ENCODE measurements at places on chromosomes 7 and 10.

DNA sequence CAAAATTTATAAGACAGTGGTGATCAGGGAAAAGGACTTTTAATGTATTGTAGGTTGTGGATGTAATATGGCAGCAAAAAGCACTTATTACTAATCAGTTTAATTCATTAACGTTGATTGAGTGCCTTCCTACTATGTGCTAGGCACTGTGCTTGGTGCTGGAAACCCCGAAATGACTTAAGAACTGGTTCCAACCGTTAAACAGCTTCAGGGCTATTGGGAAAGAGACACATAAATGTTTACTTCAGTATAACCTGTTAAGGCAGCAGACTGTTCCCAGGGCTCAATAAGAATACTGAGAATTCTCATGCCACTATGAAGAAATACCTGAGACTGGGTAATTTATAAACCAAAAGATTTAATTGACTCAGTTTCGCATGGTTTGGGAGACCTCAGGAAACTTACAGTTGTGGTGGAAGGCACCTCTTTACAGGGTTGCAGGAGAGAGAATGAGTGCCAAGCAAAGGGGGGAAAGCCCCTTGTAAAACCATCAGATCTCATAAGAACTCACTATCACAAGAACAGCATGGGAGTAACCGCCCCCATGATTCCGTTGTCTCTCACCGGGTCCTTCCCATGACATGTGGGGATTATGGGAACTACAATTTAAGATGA, 1.1 kb upstream of the SLC25A13 start:
- no peak for DNase-seq

DNA sequence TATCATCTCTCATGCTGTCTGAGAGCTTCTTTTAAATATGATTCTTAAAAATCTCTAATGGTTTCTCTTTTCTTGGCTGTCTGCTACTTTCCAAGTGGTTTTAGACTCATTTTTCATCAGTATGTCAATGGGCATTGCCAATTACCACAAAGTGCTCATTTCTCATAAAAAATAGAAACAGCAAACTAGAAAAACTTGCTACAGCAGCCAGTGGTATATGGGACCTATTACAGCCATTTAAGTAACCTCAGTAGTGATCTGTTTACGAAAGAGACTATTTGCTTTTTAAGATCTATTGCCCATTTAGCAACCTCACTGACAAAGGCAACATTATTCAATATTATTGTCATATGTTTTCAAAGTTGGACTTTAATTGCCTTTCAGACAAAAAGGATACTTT, 207.1 kb upstream of the RHOBTB1 start:
- DNase-seq, result no peak

DNA sequence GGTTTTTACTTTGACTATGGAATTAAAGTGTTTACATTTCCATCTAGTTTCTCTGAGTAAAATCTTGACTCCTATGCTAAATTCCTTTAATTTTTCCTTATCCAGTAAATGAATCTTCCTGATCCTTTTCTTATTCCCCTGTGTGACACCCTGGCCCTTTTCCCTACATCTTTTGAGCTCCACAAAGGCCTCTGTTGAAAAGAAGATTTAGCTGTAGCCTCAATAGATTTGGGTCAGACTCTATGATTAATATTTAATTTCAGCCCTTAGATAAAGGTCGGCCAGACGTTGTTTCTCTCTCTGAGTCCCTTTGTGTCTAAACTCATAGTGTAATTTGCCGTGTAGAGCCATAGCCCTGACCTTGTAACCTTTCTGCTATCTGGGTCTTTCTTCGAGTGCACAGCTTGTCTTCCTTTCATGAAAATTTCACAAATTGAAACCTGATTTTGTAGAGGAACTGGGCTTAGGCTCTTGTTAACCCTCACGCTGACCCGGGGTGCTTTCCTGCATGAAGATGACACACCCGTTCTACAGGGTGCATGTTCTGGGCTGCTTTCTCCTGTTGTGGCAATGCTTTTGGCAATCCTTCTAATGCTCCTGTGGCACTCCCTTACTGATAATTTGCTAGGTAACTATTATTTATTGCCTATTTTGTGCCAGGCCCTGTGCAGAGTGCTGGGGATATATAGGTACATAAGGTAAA, 21.2 kb downstream of the LSMEM1 start:
- no peak for DNase-seq

DNA sequence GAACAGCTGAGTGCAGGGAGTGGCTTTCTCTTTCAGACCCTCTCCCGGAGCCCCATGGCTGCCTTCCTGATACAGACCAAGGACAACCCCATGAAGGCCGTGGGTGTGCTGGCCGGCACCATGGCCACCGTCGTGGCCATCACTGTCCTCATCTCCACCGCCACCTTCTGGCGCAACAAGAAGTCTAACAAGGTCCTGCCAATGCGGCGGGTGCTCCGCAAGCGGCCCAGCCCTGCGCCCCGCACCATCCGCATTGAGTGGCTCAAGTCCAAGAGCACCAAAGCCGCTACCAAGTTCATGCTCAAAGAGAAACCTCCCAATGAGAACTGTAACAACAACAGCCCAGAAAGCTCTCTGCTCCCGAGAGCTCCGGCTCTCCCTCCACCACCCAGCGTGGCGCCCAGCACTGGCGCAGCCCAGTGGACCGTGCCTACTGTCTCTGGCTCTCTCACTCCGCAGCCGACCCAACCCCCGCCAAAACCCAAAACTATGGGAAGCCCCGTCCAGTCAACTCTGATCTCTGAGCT, 11.2 kb downstream of the LRIT2 start:
- no peak for DNase-seq

DNA sequence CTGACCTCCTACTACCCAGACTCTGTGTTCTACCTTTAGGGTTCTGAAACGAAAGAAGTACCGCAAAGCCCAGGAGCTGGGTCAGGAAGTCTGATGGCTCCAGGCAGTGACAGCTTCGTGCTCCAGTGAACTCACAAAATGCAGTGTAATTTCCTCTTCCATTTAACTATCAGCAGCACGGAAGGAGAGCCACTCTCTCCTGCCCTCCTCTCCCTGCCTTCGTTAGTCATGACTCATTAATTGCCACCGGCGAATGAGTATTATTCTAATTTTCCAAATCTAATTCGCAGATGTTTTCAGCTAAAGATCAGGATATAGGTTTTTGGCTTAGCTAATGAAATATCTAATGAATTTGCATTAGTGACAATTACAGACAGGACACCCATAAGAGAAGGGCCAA, 1262.0 kb downstream of the TYW1 start:
- DNase-seq, result no peak

DNA sequence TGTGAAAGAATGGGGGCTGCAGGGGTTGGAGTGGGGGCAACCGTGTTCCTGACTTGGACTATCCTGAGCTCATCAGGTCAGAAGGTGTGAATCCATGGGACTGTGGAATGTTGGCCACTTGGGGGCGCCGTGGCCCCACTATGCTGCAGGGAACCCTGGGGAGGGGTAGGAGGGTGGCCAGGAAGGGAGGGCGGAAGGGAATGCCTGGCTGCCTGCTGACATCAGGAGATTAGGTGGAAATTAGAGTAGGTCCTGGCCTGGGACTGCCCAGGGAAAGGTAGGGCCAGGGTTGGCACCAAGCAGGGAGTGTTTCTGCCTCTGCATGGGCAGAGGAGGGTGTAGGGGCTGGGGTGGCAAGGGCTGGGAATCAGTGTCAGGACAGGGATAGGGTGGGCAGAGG, 65.8 kb upstream of the PRSS58 start:
- peak; percentile 33 for DNase-seq

DNA sequence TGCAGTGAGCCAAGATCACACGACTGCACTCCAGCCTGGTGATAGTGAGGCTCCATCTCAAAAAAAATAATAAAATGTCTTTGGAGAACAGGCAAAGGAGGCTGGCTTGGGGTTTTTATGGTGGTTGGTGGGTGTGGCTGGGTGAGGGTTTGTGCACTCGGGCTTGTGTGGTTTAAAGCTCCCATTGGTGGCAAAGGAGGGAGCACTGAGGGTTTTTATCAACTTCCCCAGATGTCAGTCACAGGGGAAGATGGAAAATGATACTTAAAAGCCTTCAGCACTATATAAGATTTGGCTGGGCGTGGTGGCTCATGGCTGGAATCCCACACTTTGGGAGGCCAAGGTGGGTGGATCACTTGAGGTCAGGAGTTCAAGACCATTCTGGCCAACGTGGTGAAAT, 16.3 kb upstream of the RNF216 start:
- DNase-seq, result no peak

DNA sequence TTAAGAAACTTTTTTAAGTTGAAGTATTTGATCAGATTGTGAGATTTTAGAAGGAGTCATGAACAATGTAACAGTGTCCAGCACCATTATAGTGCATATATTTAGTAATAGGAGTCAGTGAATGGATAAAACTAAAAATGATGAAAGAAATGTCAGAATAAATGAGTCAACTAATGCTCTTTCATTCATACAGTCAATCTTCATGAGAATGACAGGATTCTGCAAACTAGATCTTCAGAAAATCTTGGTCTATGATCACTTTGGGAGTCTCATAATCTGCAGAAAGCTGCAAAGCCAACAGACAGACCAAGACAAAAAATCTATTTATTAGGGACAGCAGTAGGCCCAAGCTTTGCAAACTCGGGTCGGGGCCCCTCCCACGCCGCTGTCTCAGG, 710 bp downstream of the RNLS start:
- no peak for DNase-seq

DNA sequence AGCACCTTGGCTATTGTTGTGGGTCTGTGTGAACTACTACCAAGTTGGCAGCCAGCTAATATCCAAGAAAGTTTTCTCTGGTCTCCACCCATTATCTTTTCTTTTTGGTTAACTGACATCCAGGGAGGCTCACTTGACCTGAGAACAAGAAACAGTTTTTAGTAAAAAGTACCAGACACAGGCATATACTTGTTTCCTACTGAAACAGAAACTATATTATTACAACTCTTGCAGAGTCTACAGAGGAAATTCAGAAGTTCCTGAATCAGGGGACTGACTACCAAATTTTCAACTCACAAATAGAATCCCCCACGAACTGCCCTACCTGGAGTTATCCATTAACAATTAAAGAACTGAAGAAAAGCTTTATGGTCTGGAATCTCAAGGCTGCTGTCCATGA, 168.9 kb downstream of the KCND2 start:
- no peak for DNase-seq

- no peak for DNase-seq
Measured at GRCh38 chr10:127720142-127720541, 16.8 kb upstream of the FOXI2 start.

- peak; percentile 70 for DNase-seq
Measured at GRCh38 chr10:26486990-26487850, 49.1 kb downstream of the APBB1IP start.

DNA sequence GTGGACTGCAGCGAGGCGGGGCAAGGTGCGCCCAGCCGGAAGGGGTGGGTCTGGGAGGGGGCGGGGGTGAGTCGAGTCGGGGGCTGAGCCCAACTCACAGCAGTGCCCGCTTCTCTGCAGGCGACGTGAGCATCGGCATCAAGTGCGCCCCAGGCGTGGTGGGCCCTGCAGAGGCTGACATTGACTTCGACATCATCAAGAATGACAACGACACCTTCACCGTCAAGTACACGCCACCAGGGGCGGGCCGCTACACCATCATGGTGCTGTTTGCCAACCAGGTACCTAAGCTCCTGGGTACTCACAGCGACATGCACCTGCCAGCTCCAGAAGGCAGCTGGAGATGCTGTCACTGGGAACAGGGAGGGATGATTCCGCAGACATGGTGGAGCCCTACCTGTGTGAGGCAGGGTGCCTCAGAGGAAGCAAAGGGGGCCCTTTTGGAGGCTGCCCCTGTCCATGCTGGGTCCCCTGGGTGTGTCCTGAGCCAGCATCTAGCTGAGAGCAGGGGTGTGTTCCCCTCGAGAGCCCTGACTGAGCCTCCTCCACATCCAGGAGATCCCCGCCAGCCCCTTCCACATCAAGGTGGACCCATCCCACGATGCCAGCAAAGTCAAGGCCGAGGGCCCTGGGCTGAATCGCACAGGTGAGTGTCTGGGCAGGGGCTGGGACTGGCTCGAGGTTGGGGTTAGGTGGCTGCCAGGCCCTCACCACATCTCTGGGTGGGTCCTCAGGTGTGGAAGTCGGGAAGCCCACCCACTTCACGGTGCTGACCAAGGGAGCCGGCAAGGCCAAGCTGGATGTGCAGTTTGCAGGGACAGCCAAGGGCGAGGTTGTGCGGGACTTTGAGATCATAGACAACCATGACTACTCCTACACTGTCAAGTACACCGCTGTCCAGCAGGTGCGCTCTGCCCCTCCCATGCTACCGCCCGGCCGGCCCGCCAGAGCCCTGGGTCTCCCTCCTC, 12.8 kb downstream of the FLNC start:
- no peak for DNase-seq

DNA sequence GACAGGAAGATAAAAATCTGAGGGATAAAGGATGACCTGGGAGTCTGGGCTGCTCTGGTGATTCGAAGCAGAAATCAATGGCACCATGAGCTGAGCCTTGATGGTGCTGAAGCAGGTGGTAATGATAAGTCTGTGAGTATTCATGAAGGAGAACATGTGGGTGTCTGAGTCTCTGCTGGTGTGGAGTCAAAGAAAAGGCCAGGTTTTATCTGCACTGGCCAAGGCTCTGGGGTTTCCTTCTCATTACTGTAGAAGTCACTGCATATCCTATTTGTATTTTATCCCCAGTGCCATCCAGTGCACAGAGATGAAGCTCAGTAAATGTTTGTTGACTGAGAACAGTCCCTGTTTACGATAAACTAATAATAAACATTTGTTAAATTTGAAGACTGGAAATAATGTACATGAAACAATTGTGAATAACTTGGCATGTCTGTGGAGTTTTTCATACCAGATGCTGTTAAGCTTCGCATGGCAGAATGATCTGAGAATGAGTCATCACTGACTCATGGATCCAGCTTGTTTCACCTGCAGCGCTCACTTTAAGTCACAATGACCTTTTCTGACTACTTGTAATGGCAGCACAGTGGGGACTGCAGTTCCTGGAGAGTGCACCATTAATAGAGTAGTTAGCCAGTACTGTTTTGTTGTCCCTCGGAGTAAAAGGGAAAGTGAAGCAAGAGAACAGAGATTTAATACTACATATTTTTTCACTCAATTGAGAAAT, 538.5 kb downstream of the HTR7 start:
- DNase-seq, result no peak

- DNase-seq, result no peak
Measured at GRCh38 chr7:110612680-110613079, 478.2 kb upstream of the LRRN3 start.

GRCh38 chr7:49597805-49598204, 175.6 kb upstream of the VWC2 start:
- DNase-seq, result no peak

- DNase-seq, result no peak
Measured at GRCh38 chr7:46245586-46246111, 324.6 kb upstream of the IGFBP3 start.

DNA sequence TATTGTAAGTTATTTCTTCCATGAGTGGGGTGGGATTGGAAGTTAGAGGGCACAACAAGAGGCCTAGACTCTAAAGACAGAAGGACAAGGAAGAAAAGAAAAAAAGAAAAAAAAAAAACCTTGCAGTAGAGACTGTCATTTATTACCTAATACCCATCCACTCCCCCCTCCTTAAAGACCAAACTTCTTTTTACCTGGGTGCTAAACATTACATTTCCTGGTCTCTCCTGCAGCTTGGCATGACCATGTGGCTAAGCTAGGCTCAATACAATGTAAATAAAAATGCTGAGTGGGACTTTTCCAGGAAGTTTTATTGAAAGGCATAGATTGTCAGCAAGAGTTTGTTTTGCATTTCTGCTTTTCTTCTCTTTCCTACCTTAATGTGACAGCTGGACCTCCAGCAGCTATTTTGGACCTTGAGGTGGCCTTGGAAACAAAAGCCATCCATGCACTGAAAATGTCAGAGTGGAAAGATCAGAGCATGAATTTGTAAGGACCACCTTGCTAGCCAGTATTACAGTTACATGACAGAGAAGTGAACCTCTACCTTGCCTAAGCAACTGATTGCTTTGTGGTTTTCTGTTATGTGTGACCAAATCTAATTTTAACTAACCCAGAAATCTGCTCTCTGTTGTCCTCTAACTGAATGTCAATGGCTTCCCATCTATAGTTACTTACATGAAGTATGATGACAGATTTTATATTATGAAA, 81.3 kb upstream of the SFMBT2 start:
- DNase-seq, result no peak

Data from CD4-positive, alpha-beta T cell treated with Interleukin-1 beta for 1 hour (primary cell).